Activated CD4-positive, alpha-beta memory T cell treated with anti-CD3 and anti-CD28 coated beads, Interleukin-2, amount 10 ng/mL, durations not matched to agents 7 days and 5 days (primary cell): ENCODE measurements at places on chromosomes 3 and 15. TPM values are rescaled to one million over a fixed set of nuclear protein-coding genes. Genes with fewer than 3 reads are reported as not detected.

TRPM1 gene
- total RNA-seq: not detected

AGTR1 gene
- total RNA-seq: not detected

CHST2 gene
- 1.4 TPM for total RNA-seq

SPATA12 gene
- not detected for total RNA-seq

SLC22A13 gene
- total RNA-seq: 0.25 TPM

KCNMB3 gene
- total RNA-seq: 1.3 TPM

TNFAIP8L3 gene
- total RNA-seq: not detected

SCN11A gene
- not detected for total RNA-seq

SNTN gene
- not detected for total RNA-seq
